B cell (primary cell): ENCODE measurements at places on chromosomes 3 and 15.

DNA sequence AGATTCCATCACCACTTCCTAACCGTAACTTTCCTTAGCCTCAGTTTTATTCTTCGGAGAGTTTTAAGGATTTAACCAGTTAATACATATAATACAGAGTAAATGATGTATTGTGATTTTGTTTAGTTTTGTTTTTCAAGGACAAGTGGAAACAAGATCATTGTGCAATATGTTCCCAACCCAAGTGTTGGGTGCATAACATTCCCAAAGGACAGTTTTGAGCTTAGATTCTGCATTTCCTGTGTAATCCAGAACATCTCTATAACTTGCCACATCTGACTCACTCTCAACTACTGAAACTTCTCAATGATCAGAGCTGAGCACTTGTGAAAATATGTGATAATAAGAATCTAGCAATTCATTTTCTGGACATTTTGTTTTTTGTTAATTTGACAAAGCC is 466.1 kb upstream of the PPP2R3A start:
- no peak for DNase-seq

DNA sequence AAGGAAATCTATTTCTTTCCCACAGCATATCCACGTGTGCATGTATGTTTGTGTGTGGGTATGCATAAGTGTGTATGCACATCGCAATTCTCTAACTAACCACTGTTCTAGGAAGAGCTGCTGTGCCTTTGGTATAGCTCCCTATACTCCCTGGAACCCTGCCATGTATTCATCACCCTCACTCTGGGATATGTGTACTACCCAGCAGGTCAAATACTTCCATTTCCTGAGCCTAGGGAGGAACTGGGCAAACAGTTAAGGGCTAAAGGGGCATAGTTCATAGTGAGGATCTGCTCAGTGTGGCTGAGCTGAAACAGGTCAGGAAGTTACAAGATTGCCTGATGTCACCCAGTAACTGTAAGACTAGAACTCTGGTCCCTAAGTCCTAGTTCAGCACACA is 260.4 kb downstream of the RPLP1 start:
- no peak for DNase-seq

DNA sequence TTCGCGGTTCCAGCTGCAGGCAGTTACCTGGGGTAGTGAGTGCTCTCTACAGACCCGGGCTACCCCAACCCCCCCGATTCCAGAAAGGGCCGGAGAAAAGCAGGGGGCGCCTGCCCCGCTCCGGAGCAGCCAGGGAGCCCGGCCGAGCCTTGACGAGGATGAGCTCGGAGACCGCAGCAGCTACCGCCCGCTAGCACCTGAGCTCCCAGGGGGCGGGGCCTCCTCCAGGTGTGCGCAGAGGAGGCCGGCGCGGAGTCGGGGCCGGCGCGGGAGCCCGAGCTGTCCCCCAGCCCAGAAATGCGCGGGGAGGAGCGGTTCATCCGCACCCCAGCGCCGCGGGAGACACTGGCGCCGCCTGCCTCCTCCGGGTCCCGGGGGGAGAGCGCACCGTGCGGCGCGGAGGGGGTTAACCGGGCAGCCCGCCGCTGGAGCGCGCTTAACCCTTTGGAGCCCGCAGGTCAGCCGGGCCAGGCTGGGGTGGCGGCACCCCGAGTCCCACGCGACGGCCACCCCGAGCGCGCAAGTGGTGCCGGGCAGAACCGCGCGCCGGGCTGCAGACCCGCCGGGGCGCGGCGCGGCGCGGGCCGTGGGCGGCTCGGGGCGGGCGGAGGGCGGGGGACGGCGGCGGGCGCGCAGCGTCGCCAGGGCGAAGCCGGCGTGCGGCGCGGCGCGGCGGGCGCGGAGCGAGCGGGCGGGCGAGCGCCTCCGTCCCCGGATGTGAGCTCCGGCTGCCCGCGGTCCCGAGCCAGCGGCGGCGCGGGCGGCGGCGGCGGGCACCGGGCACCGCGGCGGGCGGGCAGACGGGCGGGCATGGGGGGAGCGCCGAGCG is at the start of gene CACNA1D:
Gene CACNA1D, plus strand, starts transcription at position 649 of the 829 bp plus-strand sequence. CDS start 556 bp downstream, outside the sequence.
- peak; percentile 32 for DNase-seq

GRCh38 chr15:39438260-39438659 is 142.6 kb upstream of the THBS1 start:
- no peak for DNase-seq

DNA sequence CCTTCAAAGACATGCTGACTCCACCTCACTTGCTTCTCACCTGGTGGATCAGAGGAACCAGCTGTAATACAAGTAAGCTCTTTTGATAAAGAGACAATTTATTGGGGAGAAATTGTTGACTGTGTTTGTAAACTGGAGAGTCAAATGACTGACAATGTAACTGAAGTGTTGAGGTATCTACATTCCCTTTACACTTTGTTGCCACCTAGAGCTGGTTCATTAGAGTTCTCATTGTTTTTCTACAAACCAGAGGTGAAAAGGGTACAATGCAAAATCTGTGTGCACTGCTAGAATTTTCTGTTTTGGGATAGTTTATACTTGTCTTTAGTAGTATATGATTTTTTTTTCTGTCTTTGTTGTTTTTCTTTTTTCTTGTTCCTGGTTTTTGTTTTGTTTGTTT is 8.7 kb upstream of the LRRC58 start:
- no peak for DNase-seq

DNA sequence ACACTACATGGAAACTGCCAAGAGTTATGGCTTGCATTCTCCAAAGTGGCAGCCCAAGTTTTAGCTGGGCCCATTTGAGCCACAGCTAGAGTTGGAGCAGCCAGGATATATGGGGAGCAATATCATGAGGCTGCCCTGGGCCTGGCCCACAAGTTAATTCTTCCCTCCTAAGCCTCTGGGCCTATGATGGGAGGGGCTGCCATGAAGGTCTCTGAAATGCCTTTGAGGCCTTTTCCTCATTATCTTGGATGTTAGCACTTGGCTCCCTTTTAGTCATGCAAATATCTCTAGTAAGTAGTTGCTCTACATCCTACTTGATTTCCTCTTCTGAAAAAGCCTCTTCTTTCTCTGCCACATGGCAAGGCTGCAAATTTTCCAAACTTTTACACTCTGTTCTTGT is 257.5 kb upstream of the CHRM5 start:
- DNase-seq, result no peak

DNA sequence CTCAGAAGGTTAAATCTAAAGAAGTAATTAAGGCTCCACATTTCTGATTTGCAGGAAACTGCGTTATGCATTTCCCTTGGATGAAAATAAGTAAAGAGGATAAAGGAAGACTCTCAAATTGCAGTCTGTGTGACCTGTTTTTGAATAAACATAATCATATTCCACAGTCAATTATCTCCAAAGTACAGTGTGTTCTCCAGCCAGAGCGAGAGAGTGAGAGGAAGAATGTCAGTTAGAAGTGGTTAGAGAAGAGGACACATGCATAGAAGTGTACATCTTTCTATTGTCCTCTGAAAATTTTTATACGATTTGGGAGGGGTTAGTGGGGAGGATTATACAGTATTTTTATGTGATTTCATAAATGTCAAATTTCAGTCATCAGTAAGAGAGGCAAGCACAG is 487.1 kb downstream of the LPP start:
- no peak for DNase-seq

- DNase-seq, result no peak
Measured at GRCh38 chr3:169323578-169324451, 339.7 kb downstream of the MECOM start.
